ENCODE measurements at places on chromosomes 7 and 10.
A peak's percentile ranks its signal among the peaks of the same experiment; 100 is the strongest.

- no peak overlapping the region for H3K4me3 ChIP-seq
- DNase-seq, result no peak
- peaks cover 8% of the 10 kb centered on the region for H3K4me1 ChIP-seq
- no peak overlapping the region for H3K27ac ChIP-seq
- H3K27me3 ChIP-seq, result no peaks in the 10 kb centered on the region
Measured at GRCh38 chr10:28951484-28951883, 274.2 kb downstream of the BAMBI start.

GRCh38 chr7:141013345-141013715 is 1.4 kb downstream of the MRPS33 start:
- no peaks in the 10 kb centered on the region for H3K36me3 ChIP-seq
- peaks cover 4% of the 10 kb centered on the region for H3K27me3 ChIP-seq
- H3K4me3 ChIP-seq, result no peak overlapping the region
- no peak for DNase-seq

GRCh38 chr10:98332623-98333269 is 64.8 kb upstream of the LOXL4 start:
- DNase-seq, result no peak
- H3K27me3 ChIP-seq, result no peaks in the 10 kb centered on the region
- H3K36me3 ChIP-seq, result no peaks in the 10 kb centered on the region
- no peak overlapping the region for H3K27ac ChIP-seq
- peaks cover 6% of the 10 kb centered on the region for H3K4me1 ChIP-seq

GRCh38 chr7:156612930-156613329 is 27.6 kb upstream of the RNF32 start:
- peak overlapping the region; percentile 89 for H3K27ac ChIP-seq
- no peaks in the 10 kb centered on the region for H3K36me3 ChIP-seq
- H3K4me1 ChIP-seq, result peaks cover 35% of the 10 kb centered on the region
- H3K4me3 ChIP-seq, result no peak overlapping the region
- H3K27me3 ChIP-seq, result peaks cover 14% of the 10 kb centered on the region
- no peak for DNase-seq

GRCh38 chr10:3077940-3078630 is 10.7 kb downstream of the PFKP start:
- H3K36me3 ChIP-seq, result no peaks in the 10 kb centered on the region
- H3K27ac ChIP-seq, result no peak overlapping the region
- no peak for DNase-seq
- no peaks in the 10 kb centered on the region for H3K27me3 ChIP-seq
- no peak overlapping the region for H3K4me3 ChIP-seq

- no peak overlapping the region for H3K4me3 ChIP-seq
- DNase-seq, result peak; percentile 10
- no peaks in the 10 kb centered on the region for H3K36me3 ChIP-seq
- no peak overlapping the region for H3K27ac ChIP-seq
- H3K4me1 ChIP-seq, result no peaks in the 10 kb centered on the region
Measured at GRCh38 chr7:123979876-123980275, 53.0 kb downstream of the TMEM229A start.

DNA sequence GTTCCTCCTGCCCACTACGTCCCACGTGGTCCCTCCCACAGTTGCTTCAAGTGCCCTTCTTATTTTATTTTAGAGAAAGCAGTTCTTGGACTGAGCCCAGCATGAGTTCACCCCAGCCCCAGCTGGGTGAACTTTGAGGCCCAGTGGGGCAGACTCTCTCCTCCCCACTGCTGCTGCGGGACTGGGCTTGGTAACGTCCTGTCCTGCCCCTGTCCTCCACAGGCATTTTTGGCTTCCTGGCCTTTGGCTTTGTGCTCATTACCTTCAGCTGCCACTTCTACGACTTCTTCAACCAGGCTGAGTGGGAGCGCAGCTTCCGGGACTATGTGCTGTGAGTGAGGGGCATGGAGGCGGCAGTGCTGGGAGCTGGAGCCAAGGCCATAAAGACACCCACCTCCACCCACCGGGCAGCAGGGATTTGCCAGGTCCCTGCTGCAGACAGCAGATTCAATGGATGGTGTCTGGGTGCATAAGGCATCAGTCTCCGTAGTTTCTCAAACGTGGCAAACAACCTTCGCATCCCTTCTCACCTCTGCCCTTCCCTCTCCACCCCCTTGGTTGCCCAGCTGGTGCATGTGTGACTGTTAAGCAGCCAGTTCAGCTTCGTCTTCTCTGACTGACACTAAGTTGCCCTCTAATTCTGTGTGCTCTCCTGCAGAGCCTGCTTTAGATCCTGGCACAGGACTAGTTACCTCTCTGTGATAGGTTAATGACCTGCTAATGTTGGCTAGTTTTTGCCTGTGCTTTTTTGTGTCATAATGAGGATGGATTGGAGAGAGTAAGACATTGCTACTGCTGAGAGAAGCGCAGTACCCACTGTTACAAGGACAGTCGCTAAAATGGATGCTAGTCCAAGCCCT is 15.5 kb upstream of the AHCYL2 start:
- DNase-seq, result no peak
- H3K4me3 ChIP-seq, result no peak overlapping the region
- H3K27me3 ChIP-seq, result no peaks in the 10 kb centered on the region
- H3K4me1 ChIP-seq, result no peaks in the 10 kb centered on the region
- no peak overlapping the region for H3K27ac ChIP-seq
